ENCODE measurements at places on chromosomes 2 and 18.

- DNase-seq, result no peak
Measured at GRCh38 chr2:189153619-189154018, 25.9 kb downstream of the COL5A2 start.

GRCh38 chr2:100376836-100377235 is 40.6 kb downstream of the CHST10 start:
- no peak for DNase-seq

GRCh38 chr2:50538147-50538546 is 493.8 kb downstream of the NRXN1 start:
- no peak for DNase-seq

DNA sequence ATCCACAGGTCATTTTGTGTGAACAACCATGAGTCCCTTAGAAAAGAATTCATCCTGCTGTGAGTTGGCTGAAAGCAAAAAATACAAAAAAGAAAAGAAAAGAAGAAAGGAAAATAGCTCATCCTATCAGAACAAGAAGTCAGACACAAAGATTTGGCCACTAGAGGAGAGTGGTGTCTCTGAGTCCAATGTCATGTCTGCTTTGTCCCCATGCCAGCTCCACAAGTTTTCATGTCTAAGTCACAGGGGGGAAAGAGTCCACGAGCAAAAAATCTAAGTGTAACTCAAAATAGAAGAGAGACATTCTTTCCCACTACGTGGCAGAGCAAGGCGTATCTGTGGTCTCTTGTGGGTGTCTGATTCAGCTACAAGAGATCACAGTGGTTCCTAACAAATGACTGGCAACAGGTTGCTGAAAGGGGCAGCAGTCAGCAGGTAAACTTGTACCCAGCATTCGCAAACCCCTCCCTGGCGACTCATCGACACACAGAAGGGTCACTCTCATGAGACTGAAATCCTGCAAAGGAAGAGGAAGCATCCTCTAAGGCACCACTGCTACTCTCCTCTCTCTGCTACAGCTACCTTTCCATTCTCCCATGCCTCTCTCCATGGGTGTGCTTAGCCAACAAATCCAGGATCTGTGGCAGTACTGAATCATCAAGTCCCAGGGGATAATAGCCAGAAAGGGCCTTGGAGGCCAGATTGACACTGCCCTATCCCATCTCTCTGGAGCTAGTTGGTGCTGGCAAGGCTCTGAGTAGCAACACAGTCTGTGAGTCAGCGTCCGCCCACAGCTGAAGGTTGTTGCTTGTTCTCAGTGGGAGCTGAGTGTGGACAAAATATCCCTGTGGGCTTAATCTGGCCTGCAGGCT is 123.0 kb upstream of the SLC39A10 start:
- peak; percentile 90 for DNase-seq

DNA sequence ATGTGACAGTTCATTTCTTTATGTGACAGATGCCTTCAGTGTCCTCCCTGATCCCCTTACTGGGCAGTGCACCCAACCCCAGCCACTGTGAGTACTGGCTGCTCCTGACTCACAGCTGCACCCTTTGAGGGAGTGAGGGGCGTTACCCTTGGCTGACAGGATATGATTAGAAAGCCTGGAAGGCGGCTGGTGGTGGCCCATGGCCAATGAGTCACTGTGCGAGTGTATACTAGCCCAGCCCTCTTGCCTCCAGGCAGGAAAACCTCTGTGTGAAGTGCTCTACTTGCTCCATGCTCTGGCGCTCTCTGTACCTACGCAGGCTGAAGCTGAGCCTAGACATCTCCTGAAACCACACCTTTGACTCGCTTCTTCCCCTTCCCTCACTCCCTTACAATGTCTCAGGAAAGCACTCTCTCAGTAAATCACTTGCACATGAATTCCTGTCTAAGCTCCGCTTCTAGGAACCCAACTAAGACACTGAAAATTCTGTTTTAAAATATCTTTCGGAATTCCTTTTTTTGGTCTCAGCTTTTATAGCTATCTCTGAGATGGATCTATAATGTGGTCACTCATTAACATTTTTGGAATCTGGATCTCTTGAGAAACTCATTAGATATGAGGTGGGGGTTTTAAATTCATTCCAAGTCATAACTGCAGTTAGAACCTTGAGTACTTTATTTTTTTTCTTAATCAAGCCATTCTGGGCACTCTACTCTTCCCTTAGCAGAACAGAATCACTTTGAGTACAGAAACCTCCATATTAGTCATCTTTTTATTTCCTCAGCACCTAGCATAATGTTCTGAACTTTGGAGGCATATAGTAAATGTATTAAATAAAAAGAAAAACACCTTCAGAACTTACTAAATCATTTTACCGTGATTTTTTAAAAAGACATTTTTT is 25.3 kb upstream of the STAM2 start:
- DNase-seq, result peak; percentile 83

GRCh38 chr2:233240897-233241296 is 10.6 kb upstream of the ATG16L1 start:
- DNase-seq, result no peak

DNA sequence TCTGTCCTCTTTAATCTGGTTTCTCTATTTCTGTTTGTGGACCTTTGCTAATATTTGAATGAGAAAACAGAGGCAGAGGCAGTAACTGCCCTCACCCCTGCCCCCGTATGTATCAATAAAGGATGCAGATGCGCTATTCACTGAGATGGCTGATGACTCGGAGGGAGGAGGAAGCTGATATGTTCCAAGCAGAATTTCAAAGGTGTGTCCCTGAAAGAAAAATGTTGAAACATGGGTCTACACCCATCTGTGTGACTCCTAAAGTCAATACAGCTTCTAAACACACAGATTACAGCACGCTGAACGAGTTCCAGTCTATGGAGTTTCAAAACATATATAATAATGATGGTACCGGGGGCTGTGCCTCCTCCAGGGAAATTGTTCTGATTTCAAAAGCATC is 38.8 kb downstream of the EPHA4 start:
- DNase-seq, result no peak

GRCh38 chr2:21034156-21034971 is 9.5 kb downstream of the APOB start:
- DNase-seq, result no peak

DNA sequence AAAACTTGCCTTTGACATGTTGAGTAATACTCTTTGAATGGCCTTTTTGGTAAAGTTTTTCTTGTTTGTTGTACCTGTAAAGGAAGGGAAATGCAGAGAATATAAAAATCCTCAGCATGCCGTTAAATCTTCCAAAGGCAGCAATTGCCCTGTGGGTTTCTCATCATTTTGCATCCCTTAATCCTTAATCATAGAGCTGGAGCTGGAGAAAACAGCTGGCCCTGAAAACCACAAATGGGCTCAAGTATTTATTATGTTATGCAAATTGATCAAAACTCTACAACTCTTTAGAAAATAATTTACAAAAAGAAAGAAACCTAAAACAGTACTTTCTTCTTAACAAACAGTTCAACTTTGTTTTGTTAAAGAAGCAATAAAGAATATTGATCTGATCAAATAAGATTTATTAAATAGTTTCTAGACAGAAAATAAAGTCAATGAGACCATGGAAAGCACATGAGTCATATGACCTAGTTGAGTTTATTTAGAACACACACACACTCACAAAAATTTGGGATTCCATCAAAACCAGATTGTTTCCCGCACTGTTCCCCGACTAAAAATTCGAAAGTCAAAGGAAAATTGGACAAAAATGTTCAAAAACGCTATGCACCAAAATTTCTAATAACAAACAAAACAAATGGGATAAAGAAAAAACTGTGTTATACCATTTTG is 309.0 kb downstream of the GULP1 start:
- no peak for DNase-seq

GRCh38 chr2:40289771-40290404 is 162.0 kb downstream of the SLC8A1 start:
- peak; percentile 13 for DNase-seq

DNA sequence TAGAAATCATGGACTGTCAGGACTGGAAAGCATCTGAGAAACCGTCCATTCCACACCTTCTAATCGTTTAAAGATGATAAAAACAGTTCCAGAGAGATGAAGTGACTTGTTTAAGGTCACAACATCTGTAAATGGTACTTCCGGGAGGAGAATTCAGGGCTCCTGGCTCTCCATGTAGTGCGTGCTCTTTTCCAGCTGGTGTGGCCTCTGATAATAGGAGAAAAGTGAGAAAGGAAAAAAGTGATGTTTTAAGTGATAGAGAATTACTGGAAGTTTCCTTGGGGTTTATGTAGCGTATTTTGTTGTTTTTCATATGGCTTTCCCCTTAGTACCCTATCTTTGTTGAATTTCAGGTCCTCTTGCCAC is 663 bp downstream of the C2orf49 start:
- DNase-seq, result no peak

DNA sequence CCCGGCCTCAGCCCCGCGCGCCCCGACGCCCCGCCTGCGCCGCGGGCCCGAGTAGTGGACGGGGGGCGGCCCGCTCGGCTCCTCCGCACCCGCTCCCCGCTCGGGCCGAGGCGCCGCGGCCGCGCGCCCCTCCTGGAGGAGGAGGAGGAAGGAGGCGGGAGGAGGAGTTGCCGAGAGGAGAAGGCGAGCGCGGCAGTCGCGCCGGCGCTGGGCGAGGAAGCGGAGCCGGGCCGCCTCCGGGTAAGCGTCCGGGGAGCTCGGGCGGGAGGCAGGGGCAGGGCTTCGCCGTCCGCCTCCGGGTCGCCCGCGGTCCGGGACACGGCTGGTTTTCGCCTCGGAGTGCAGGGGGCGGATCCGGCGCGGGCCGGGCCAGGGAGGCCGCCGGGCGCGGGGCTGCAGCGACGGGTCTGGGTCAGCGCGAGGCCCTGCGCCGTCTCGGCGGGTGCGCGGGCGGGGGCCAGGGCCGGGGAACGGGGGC is at the start of gene SOCS6:
SOCS6 (plus strand) TSS at position 195 of the 478 bp plus-strand sequence. CDS start 35,624 bp downstream, outside the sequence.
- DNase-seq, result peak; percentile 78

DNA sequence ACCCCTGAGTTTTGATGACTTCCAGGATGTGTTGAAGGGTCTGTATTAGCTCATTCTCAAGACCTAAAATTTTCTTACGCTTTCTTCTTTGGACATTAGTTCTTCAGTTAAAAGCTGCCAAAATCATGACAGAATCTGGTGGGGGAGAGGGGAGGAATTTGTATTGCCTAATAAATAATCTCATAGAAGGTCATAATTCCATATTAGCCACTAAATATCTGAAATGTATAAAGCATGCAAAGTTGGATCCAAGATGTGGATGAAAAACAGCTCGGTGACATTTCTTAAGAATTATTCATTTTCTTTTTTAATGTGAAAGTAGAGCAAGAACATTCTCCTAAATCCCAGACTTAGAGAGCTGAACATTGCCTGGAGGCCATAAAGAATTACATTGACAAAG is 120.1 kb downstream of the MMADHC start:
- DNase-seq, result no peak

DNA sequence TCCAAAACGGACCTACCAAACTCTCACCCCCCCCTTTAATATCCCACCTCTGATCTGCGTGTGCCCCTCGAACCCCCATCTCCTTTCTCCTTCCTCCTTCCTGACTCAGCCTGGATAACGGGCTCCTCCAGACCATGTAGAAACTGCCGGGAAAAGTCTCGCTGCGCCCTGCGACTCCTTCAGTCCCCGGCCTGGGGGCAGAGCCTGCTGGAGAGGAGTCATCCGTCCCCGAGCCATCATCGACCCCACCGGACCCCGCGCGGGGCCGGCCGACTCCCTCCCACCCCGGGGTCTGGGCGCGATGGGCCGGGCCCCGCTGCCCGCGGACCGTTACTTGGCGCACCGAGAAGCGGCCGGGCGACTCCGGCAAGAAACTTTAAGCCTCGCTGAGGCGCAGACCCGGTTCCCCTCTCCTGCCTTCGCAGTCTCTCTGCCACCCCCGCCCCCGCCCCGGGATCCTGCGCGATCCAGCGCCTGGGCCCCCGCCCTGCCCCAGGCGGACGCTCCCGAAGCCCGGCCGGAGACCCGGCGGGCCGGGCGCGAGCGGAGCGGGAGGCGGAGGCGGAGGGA is 3.4 kb downstream of the ZEB2 start:
- DNase-seq, result peak; percentile 57

DNA sequence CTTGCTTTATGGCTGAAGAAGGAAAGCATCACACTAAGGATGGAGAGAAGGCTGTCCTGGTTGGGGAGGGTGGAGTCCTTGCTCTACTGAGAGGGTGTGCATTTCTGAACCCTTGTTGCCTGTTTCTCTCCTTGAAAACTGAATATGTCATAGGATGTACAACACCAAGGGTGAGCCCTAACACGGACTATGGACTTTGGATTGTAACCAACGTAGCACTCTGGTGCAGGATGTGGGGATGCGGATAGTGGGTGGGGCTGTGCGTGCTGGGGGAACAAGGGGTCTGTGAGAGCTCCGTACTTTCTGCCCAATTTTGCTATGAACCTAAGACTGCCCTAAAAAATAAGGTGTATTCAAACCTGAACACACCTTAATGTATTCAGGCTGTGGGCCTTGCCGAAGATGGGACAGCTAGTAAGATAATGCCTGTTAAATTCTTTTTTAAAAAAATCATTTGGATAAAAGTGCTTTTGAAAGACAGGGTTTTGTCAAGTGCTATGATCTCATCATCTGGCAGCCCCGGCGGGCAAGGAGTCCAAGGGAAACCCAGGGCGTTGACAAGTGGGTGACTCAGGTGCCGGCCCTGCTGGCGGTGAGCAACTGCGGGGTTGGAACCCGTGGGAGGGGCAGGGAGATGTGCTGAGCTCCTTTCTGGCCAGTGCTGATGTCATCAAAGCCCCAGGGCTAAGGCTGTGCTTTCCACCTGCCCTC is 54.0 kb downstream of the GATA6 start:
- DNase-seq, result no peak

DNA sequence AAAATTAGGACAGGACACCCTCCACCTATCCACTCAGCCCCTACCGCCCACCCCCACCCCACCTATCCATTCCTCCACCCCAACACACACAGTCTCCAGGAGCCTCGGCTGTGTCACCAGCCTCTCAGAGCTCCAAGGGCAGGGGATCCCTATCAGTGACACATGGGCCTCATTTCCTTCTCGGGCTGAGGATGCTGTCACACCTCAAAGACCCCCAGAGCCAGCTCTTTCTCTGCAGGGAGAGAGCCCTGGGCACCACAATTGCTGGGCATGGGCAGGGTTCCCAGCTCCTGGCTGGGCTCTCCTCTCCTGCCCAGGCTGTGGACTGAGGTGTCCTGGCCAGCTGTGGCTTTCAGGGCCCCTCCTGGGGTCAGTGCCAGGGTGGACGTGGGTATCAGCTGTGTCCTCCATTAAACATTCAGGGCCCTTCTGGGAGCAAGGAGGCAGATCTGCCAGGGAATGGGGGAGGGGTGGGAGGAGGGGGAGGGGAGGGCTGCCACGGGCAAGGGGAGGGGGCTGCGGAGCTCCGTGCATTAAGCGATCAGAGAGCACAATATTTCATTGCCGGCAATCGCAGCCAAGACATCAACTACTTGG is 14.3 kb upstream of the ECEL1 start:
- DNase-seq, result no peak

- DNase-seq, result no peak
Measured at GRCh38 chr2:46142546-46143428, 154.4 kb upstream of the EPAS1 start.

Data from suppressor macrophage (primary cell).